Osteocyte (in vitro differentiated cells): ENCODE measurements at places on chromosomes 3 and 15.

GRCh38 chr3:17088017-17088416 lies 203.3 kb downstream of the PLCL2 start:
- no peak for DNase-seq

GRCh38 chr3:128929364-128929763 lies 49.9 kb downstream of the ACAD9 start:
- DNase-seq, result no peak

DNA sequence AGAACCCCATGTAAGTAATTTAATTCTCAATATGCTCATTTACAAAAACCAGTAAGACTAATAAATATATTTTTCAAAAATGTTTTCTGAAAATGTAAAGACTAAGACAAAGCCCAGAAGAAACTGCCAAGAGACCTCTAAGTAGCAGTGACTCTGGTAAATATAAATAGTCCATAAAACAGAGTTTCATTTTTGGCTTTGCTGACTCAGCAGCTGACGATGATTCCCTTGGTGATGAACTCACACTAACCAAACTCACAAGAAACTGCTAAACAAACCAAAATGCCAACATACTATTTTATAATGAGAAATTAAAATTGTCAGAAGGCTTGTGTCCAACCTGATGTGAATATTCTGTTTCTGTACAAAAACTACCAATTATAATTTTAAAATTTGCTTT lies 31.5 kb upstream of the IMPG2 start:
- no peak for DNase-seq

DNA sequence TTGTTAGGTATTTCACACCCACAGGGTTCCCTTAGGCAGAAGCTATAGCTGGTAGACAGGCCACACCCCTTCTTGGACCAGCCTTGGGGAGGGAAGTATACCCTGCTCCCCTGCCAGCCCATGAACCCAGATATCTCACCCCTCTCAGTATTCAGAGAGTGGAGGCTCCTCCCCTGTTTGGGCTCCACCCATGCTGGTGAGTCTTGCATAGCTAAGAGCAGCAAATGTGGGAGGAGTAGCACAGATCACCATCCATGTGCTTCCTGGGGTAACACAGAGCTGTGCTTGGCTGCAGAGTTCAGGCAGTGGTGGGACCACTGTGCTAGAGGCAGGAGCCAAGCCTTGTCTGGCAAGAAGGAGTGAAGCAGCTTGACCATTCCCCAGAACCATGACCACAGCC lies 427.2 kb downstream of the ZIC1 start:
- no peak for DNase-seq

- DNase-seq, result no peak
These were observed 53.9 kb downstream of the RAP2B start for GRCh38 chr3:153215966-153216365.

- no peak for DNase-seq
These were observed 11.0 kb upstream of the PLXNA1 start for GRCh38 chr3:126971891-126972351.

DNA sequence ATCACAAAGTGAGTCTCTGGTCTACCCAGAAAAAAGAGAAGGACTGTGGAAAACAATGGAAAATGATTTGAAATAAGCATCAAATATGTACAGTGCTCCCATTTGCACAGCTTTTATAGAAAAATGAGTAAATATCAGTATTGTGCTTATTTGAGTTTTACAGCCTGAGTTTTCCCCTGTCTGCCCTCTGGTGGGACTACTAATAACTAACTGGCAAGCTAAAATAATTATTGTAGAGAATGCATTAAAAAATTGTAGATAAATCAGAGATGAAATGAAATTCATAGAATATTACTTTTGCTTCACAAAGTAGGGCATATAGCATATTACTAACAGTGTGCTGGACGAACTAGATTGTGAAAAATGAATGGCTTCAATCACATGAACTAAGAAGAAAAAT lies 287.1 kb downstream of the NAALADL2 start:
- no peak for DNase-seq

DNA sequence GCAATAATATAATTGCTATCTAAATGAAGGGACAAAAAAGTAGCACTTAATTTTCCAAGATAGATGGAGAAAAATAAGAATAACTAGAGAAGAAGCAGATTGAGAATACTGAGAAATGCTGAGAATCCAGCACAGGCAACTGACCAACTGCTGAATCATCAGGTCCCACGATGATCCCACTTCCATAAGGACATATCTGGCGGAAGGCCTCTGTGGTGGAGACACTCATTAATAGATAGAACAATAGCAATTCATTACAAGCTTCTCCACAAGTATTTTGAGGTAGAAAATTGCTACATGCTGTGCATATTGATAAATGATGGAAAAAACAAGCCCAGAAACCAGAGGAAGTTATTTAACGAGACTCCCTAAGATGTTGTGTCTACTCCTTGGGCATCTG lies 105.9 kb downstream of the DUT start:
- DNase-seq, result no peak
